ENCODE measurements at places on chromosomes 3 and 15.

GRCh38 chr3:179149406-179149867, 1.3 kb downstream of the PIK3CA start:
- peak; percentile 33 for DNase-seq

- DNase-seq = no peak
Measured at GRCh38 chr3:80675790-80676189, 908.0 kb upstream of the ROBO1 start.

DNA sequence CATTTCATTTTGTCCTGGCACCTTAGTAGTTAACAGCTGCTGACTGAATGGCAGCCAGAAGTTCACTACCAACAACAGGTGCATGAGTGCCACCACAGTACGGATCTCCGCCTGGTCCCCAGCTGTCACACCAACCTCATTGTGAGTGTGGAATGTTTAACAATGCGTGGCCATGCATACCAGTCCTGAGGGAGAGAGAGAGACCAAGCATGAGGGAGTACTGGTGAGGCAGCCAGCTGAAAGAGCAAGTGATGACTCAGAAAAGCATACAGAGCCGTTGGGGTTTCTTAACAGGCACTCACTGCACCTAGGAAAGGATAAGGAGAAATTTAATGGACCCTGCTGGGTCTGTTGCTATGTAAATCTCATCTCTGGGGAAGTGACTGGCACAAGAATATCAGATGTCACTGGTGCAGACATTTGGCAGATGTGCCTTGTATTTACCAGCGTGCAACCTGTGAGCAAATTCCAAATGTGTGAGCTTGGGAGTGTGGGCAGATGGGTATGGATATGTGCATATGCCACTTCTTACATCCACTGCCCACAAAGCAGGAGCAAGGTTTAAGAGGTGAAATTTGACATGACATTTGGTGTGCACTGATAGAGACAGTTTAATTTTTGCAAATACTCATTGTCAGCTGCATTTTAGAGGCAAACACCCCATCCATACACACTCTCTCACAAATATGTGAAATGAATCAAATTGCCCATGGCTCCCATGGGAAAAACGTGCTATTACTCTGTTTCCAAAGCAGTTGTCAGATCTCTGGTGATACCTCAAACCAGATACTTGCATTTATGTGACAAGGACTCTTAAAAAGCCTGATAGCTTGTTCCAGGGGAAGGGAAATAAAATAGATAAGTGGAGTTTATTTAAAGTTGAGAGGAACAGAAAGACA, 245.2 kb upstream of the ARPP21 start:
- no peak for DNase-seq

- no peak for DNase-seq
Measured at GRCh38 chr3:32882189-32882588, 64.4 kb downstream of the TRIM71 start.

All from fibroblast of mammary gland (primary cell).